ENCODE measurements at places on chromosomes 5 and 9.
A peak's percentile ranks its signal among the peaks of the same experiment; 100 is the strongest.

DNA sequence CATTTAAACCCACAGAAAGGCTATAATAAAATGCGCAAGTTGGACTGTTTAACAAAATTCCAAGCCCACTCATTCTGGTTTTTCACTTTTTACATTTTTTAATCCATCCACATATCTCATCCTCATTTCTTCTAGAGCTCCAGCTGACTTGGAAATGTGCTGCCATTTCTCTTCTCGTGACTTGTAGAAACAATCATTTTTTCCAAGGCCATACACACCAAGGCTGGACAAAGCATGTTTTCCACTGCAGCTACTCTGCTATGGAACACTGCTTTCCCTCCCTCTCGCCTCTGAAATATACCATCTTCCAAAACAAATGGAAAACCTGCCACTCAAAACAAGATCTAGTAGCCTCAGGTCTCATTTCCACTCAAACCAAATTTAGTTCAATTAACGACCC lies 141.1 kb downstream of the ESM1 start:
- DNase-seq, result no peak

DNA sequence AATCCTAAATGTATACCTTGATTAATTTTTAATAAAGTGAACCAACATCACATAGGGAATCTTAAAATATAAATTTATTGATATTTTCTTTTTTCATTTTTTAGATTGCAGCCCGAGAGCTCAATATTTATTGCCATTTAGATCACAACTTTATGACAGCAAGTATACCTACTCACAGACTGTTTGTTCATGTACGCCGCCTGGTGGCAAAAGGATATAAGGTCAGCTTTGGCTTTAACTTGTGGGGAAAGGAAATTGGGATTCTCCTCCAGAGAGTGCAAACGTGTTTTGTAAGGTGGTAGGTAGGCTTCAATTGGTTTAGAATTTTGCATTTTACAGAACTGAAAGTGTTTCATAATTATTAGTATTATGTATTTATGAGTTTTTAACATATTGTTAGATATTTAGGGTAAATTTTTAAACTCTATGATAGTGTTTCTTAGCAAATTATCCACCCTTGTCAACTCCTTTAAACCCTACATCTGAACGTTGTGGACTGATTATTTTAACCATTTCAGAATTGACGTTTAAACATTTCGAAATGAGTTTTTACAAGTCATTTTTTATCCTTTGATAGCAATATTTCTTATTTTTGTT lies 17.5 kb upstream of the DHFR start:
- DNase-seq, result peak; percentile 60

- DNase-seq, result peak; percentile 22
Measured at GRCh38 chr5:42423285-42424165, at the start of gene GHR. GHR (plus strand) TSS chr5:42423439; CDS start chr5:42565875, 142,436 bp downstream.

DNA sequence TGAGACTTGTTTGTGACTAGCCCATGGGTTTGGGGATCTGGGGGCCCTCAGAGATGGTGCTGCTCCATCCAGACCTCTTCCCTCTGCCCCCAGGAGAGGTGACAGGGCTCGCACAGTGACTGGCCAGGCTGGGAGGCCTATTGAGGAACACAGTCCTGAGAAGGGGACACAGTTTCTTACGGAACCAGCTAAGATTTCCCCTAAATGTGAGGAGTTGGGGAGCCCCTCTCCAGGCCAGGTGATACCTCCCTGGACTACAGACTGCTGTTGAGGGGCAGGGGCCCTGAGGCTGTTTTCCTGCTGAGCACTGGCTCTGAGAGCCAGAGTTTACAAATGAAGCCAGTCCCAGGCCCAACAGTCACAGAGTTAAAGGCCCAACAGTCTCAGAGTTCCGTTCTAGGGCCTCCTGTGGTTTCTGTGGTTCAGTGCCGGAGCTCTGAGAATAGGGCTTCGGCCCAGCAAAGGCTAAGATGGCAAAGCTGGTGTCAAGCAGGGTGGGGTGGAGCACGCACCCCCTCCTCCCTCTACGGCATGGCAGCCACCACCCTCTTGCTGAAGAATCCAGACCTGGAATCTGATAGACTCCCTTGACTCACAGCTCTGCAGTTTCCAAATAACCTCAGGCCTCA lies 1.1 kb upstream of the SEMA4D start:
- DNase-seq, result no peak

DNA sequence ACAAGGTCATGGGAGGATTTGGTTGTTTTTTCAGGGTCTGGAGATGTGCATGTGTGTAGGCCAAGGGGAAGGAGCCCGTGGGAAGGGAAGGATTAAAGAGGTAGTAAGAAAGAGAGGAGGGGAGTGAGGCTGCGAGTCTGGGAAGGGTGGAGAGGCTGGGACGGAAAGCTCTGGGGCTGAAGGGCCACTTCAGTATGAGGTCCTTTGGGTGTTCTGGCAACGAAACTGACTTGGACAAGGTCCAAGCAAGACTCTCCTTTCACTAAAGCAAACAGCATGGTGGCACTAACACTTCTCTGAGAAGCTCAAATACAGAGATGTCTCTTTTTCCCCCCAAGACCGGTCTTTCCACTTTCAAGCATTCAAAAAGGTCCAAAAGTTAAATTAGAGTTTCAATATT lies 394.5 kb downstream of the ARHGEF28 start:
- DNase-seq, result no peak

GRCh38 chr5:62371409-62371808 lies 32.3 kb downstream of the DIMT1 start:
- no peak for DNase-seq

DNA sequence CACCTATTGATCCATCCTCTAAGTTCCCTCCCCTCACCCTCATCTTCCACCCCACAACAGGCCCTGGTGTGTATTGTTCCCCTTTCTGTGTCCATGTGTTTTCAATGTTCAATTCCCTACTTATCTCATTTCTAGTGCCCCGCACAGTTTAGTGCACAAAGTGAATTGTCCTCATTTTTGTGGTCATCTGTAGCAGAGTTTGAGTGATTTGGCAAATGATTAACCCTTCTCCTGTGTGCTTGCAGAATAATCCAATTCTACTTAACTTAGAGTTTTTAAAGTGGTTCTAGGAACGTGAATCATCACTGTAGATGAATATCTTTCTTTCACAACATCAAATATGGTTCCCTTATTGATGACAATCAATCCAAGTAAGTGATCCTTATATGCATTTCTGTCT lies 6.3 kb upstream of the HAPLN1 start:
- DNase-seq, result no peak

- peak; percentile 17 for DNase-seq
Measured at GRCh38 chr9:81620002-81620390, 69.4 kb downstream of the TLE1 start.

DNA sequence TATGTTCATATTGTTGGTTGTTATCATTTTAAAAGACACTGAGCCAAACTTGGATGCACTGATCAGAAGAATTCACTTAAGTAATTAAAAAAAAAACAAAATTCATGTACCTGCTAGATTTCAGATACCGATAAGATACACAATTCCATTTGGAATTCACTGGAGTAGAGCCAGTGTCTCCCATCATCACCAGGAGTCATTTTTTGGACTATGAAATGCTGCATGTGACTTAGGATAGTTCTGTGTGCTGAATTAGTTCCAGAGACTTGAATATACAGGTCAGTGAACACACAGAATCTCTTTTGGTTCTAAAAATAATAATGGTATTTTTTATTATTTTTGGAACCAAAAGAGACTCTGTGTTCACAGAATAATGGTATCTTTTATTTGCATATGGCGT lies 482.6 kb upstream of the PIK3R1 start:
- DNase-seq, result no peak

GRCh38 chr5:21236104-21236503 lies 1248.1 kb upstream of the CDH18 start:
- DNase-seq, result no peak

- peak; percentile 65 for DNase-seq
Measured at GRCh38 chr9:134165357-134166315, 1.3 kb upstream of the RNU6ATAC start.

DNA sequence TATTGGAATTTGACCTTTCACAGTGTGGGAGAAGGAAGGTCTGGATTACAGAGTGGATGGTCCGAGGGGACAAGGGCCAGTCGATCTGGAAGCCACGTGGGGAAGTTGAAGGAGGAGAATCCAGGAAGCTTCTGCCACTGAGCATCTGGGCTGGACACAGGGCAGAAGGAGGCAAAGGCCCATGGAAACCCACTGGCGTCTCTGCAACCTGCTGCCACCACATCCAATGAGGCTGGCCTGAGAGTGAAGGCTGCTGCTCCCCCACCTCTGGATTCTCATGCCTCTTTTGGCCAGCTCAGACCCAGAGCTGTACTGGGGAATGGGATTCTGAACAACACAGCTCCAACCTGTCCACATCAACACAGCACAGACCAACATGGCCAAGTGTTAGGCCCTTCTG lies 48.9 kb upstream of the BOD1 start:
- no peak for DNase-seq

GRCh38 chr9:98986866-98987651 lies 43.4 kb downstream of the COL15A1 start:
- no peak for DNase-seq

DNA sequence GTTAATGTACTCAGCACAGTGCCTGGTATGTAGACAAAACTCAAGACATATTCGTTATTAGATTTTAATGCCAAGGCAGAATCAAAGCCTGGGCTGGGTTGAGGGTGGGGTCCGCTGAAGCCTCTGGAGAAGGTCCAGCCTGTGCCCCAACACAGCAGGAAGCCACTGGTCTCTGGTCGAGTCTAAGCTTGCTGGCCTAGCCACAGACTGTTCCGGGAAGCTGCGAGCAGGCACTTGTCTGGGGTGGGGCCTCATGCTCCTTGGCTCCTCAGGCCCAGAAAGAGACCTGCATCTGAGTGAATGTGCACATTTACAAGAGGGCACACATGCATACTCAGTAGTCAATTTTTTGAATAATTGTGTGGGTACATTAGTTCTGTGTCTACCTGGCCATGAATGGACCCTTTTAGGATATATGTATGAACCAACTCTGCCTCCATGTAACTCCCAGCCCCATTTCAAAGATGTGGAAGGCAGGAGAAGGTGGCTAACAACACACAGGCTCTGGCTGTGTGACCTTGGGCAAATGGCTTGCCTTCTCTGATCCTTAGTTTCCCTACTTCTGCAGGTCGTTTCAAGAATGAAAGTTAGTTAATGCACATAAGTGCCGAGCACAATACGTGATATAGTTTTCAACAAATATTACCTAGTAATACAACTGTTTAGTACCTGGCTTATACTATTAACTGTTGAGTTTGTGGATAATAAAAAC lies 18.3 kb downstream of the FAT2 start:
- no peak for DNase-seq

GRCh38 chr9:109013679-109014607 lies 644 bp upstream of the CTNNAL1 start:
- no peak for DNase-seq

DNA sequence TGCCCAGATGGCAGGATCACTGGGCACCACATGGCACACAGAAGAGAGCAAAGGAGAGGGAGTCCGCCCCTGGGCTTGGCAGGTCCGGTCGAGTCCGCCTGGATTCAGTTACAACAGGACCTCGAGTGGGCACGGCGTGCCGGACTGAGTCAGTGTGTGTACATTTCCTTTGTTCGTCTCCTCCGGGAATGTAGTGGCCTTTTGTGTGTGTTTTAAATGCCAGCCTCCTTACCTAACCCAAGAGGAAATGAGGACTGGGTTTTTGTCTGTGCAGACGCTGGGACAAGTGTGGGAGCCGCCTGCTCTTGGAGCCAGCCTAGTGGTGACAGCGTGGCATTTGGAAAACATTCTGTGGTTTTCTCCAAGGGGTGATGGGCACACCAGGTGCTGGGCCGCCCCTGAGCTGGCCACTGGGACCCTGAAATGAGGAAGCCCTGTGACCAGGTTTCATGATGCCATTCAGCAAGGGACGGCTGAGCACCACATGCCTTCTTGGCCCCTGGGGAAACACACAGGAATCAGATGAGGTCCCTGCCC lies 9.6 kb downstream of the NEK6 start:
- no peak for DNase-seq

DNA sequence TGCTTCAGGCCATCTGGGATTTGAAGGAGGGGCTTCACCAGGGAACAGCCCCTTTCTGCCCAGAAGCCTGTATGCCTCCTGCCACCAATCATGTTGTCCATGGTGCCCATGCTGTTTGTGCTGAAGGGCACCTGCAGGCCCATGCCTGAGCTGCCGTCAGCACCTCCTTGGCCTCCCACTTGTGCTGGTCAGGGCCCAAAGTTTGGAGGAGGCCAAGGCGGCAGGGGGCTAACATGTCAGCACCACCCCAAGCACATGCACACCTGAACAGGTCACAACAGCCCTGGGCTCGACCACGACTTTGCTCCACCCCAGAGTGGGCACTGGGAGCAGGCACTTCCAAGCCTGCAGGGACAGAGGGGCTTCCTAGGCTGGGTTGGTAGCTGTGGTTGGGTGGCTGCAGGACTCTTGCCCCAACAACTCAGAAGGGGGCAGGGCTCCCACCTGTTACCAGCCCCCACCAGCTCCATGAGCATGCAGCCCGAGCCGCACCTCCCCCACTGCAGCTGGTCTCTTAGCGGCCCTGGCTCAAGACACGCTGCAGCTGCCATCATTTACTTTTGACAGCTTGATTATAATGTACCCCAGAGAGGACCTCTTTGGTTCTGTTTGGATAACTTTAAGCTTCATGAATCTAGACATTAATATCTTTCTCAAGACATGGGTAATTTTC lies 19.8 kb upstream of the NFIL3 start:
- no peak for DNase-seq

DNA sequence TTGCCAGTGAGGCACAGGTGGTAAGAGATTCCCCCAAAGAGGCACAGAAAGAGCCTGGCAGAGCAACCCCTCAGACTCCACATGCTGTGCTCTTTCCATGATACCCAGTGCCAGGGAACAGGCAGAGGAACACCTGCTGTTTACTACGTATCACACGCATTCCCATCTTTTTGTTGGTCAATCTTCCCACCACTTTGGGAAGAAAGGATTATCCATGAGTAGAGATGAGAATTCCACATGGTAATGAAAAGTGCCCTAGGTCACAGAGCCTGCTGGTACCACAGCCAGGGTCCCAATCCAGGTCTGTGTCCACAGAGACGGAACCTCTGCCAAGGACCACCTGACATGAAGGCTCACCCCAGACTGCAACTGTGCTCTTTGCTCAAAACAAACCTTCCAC lies 86.6 kb downstream of the LHFPL2 start:
- no peak for DNase-seq

DNA sequence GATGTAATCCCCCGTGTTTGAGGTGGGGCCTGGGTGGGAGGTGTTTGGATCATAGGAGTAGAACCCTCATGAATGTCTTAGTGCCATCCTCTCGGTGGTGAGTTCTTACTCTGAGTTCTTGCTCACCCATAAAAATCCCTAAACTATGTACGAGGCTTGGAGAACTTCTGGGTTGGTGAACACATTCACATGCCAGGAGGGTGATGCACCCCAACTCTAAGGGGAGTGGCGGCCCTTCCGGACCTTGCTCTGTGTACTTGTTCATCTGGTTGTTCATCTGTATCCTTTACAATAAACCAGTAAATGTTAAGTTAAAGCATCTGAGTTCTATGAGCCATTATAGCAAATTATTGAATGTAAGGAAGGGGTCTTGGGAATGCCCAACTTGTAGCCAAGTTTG lies 36.0 kb upstream of the RIC1 start:
- DNase-seq, result no peak
